CD14-positive monocyte (primary cell): ENCODE measurements at places on chromosomes 16 and 17. TPM values are rescaled to one million over a fixed set of nuclear protein-coding genes. Genes with fewer than 3 reads are reported as not detected.
A peak's percentile ranks its signal among the peaks of the same experiment; 100 is the strongest.

Gene GINS2
- polyA plus RNA-seq = 0.06 and 0.13 TPM in 2 replicates

Gene RAB37
- polyA plus RNA-seq = 40.9 TPM

- peaks cover 71% of the 10 kb centered on the region for H3K4me1 ChIP-seq
- no peaks in the 10 kb centered on the region for H3K27me3 ChIP-seq
- H3K36me3 ChIP-seq = peaks cover 15% of the 10 kb centered on the region
- H3K4me3 ChIP-seq = peak overlapping the region; percentile 54
- DNase-seq = peak; percentile 32
These were observed 740 bp upstream of the ATP6V0D1 start for GRCh38 chr16:67481561-67482232.

GRCh38 chr17:75773808-75774470 is 8.9 kb upstream of the GALK1 start:
- H3K4me1 ChIP-seq = peaks cover 22% of the 10 kb centered on the region

DNA sequence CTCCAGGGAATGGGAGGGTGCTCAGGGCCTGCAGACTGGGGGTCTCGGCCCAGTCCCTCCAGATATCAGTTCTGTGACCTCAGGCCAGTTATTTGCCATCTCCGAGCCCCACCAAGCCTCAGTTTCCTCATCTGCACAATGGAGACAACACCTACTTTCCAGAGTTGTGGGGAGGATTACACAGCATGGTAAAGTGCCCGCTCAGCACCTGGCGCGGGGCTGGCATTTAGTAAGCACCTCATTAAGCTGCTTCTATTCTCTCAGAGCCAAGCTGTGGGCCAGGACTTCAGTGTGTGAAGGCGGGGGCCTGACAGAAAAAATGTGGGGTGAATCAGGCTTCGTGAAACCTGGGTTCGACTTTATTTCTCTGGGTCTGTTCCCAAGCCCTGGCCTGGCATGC is 5.2 kb downstream of the FAM83G start:
- no peak overlapping the region for H3K27ac ChIP-seq
- no peaks in the 10 kb centered on the region for H3K4me1 ChIP-seq
- no peaks in the 10 kb centered on the region for H3K36me3 ChIP-seq
- DNase-seq = no peak
- no peak overlapping the region for H3K4me3 ChIP-seq
- H3K27me3 ChIP-seq = peaks cover 25% of the 10 kb centered on the region

DNA sequence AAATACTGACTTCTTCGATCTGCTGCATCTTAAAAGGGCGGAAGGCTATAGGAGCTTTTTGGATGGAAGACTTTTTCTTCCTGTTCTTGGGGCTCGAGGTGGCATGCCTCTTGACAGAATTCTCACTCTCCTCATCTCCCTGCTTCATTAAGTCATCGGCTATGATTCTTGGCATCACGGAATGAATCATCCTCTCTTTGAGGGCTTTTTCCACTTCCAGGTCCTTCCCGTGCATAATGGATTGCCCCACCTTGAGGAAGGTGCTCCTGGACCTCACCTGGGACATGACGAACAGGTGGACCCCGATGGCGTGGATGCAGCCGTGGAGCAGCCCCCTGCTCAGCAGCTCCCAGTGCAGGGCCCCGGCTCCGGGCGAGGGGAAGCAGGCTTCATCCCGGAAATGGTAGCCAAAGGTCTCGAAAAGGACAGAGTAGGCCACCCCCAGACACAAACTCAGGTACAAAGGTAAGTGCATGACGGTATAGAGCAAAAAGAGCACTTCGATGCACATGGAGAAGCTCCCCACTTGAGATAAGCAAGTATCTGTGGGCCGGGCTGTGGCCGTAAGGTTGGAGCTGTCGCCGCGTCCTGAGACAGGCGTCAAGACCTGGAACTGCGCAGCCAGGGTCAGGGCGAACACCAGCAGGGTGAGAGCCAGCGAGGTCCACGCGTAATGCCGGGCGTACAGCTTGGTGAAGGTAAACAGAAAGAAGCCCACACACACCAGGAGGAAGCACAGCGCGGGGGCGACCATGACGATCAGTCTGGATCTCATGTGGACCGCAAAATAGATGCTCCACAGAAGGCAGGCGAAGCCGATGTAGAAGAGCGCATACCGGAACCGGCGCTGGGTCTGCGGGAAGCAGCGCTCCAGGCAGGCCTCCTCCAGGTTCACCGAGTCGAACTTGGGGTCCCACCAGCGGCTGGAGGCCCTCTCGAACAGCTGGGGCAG is 1.7 kb downstream of the ADCY9 start:
- no peaks in the 10 kb centered on the region for H3K36me3 ChIP-seq
- peaks cover 56% of the 10 kb centered on the region for H3K4me1 ChIP-seq
- no peaks in the 10 kb centered on the region for H3K27me3 ChIP-seq
- peak overlapping the region; percentile 55 for H3K4me3 ChIP-seq
- H3K27ac ChIP-seq = no peak overlapping the region

DNA sequence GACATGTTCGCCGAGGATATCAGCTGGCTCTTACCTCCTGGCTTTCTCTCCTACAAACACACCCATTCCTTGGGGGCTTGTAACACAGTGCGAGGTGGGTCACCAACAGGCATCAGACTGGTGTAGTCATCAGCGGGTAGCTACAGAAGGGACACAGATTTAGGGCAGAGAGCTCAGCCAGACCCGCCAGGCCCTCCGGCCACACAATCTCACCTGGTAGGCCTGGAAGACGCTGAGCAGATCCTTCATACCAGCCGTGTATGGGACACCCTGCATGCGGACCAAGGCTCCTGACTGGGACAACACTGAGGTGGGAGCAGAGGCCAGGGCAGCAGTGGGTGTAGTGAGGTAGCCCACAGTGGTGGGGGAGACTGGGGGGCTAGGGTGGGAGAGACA is 5.8 kb downstream of the ESRP2 start:
- H3K4me1 ChIP-seq = peaks cover 10% of the 10 kb centered on the region
- H3K27me3 ChIP-seq = peaks cover 14% of the 10 kb centered on the region
- no peak overlapping the region for H3K4me3 ChIP-seq
- H3K36me3 ChIP-seq = peaks cover 39% of the 10 kb centered on the region
- H3K27ac ChIP-seq = no peak overlapping the region
- DNase-seq = no peak

DNA sequence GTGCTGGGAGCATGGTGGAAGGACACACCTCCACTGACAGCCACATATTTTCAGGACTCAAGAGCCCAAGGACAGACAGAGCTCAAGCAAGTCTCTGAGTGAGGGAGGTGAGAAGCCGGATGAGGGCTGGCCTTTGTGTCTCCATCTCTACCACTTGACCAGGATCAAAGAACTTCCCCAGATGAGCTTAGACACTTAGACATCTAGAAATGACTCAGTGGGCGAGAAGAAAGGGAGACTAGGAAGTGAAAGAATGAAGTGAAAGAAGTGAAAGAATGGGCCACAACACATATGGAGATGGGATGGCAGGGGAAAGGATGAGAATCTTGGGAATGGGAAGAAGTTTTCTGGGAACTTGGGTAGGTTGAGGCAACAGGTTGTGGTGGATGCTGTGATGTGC is 274.9 kb upstream of the CCL2 start:
- H3K27me3 ChIP-seq = no peaks in the 10 kb centered on the region
- H3K27ac ChIP-seq = no peak overlapping the region
- peaks cover 35% of the 10 kb centered on the region for H3K4me1 ChIP-seq
- DNase-seq = no peak
- no peak overlapping the region for H3K4me3 ChIP-seq

DNA sequence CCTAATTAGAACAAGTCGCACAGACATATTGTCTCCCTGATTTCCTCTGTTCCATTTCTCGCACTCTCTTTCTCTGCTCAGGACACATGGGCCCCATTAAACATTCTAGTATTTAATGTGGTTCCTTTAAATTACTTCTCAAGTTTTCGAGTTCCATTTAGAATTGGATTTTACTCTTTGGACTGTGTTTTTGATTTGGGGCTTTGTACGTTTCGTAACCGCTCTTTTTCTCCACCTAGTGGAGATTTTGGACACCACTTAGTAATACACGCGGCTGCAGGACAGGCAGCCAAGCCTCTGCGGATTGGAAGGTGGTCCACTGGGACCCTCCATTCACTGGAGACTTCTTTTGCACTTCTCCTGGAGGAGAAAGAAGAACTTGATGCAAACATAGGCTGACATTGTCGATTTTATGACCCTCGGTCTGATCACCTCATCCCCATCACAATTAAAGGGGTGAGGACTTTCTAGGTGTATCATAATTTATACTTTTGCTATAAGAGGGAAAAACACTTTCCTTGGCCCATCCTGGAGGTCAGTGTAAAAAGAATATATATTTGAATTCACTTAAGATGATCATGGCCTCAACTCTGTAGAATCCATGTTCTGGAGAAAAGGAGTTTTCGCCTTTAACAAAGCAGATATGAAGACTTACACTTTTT is 85.7 kb downstream of the NOG start:
- H3K36me3 ChIP-seq = no peaks in the 10 kb centered on the region
- peaks cover 28% of the 10 kb centered on the region for H3K4me1 ChIP-seq
- DNase-seq = peak; percentile 10
- H3K27me3 ChIP-seq = peaks cover 41% of the 10 kb centered on the region
- H3K4me3 ChIP-seq = no peak overlapping the region

DNA sequence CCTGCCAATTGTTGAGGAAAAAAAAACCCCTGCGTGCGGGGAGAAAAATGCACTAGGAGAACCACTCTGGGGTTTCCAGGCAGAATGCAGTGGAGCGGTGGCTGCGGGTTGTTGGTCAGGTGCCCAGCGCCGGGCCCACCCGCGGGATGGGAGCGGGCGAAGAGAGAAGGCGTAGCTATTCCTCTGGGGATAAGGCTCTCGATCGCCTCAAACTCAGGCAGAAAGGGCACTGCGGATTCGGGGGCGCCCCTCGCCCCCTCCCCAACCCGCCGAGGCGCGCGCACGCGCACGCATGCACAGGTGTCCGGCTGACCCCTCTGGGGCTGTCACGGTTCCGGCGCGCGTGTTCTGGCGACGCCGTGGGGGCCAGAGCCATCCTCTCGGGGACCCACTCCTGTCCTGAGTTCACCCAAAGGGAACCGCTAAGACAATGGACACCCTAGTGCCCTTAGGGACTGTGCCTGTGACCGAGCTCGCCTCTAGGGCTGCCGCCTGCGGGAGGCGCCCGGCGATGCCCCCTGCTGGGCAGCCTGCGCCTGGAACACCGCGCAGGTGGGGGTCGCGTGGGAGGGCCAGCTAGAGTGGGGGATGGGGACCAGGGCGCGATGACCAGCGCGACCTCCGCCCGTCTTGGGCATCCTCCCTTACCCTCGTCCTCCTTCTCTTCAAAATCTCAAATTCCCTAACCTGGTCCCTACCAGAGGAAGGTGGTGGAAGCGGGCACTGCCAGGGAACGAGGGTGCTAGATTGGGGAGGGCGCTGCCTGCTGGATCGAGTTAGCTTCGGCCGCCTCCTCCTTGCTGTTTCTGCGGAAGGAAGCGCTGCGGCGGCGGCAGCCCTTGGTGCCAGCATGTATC is 14.4 kb upstream of the CBX8 start:
- no peak for DNase-seq
- H3K4me1 ChIP-seq = peaks cover 47% of the 10 kb centered on the region
- peaks cover 88% of the 10 kb centered on the region for H3K27me3 ChIP-seq
- no peak overlapping the region for H3K27ac ChIP-seq

DNA sequence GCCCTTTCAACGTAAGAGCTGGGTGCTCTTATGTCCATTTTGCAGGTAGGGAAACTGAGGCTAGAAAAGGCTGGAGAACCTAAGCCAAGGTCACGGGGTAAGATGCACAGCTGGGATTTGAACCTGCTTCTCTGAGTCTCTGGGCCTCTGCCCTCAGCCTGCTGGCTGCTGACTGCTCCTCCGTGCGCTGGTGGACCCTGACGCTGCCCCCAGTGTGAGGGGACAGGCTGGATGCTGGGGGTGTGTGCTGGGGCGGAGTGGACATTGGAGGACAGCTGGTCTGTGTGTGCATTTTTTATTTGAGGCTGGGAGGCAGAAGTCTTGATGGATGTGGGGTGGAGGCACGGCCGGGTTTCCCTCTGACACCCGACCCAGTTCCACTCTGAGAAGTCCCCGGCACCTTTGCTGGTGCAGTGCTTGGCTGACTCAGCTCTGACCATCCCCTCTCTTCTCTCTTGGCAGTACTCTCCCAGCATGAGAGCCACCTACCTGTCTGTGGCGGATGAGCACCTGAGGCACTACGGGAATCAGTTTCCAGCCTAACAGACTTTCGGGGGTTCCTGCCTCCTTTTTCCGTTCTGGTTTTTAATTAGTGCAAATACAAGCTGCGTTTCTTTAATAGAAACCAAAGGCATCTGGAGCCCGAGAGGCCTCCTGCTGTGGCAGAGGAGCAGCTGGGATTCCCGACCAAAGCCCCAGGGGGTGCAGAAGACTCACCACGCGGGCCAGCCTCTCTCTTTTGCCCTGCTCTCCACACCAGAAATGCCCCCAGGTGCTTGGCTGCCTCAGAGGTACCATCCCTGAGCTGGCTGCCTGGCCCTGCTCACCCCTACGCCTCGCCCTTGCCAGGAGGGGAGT is 14.1 kb upstream of the DNAI2 start:
- DNase-seq = no peak
- H3K27me3 ChIP-seq = no peaks in the 10 kb centered on the region
- peaks cover 60% of the 10 kb centered on the region for H3K36me3 ChIP-seq
- no peaks in the 10 kb centered on the region for H3K4me1 ChIP-seq
- no peak overlapping the region for H3K4me3 ChIP-seq
